ENCODE measurements at places on chromosomes 6 and 20.

DNA sequence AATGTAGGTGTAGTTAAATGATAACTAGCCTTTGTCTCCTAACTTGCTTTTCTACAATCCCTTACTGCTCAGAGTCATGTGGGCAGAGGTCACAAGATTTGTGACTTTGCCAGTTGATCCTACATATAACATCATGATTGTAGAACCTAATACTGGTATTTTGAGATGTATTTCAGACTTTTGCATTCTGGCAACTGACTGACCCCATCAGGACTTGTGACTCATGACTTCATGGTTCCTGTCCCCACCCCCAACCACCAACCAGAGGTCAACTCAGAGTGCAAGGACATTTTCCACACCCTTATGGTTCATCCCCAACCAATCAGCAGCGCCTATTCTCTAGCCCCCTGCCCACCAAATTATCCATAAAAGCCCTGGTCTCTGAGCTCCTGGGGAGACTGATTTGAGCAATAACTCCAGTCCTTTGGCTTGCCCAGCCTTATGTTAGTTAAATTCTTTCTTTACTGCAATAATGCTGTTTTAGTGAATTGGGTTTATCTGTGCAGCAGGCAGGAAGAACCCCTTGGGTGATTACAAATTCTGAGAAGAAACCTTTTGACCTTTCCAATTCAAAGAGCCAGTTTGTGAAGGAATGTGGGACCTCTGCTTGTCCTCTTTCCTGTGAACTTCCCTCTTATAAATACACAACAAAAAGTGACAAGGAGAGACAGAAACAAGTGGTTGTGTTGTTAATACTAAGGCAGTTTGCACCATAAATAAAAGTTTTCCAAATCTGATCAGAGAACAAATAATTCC, 588.7 kb downstream of the UTRN start:
- no peak for DNase-seq

DNA sequence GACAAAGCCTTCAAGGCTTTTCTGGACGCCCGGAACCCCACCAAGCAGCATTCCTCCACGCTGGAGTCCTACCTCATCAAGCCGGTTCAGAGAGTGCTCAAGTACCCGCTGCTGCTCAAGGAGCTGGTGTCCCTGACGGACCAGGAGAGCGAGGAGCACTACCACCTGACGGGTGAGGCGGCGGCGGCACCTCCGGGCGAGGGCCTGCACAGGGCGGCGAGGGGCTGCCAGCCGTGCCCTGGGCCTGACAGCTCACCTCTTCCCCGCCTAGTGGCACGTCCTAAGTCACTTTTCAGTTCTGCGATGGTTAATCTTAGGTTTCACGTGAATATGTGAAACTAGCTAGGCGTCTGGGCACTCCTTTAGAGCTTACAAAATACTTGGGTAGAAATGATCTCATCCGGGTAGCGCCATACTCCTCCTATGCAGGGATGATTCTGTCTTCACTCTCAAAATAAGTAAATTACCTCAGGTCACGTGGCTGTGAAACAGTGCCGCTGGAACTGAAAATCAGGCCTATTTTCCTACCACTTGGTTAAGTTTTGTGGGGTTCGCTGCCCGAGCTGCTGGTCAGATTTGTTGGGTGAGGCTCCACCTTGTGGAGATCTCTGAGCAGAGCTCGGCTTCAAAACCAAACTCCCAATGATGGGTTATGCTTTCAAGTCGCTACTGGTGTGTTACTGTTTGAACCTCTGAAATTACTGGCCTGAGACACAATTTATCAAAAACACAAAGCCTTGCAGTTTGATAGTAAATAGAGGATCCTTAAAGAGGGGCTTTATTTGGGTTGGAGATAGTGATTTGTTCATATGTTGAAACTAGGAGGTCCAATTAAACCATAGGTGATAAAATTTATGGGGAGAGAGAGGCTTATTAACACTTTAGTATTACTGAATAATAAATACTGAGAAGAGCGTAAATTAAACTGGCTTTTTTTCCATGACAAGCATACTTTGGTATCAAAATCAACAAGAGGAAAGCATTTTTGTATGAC, 15.5 kb upstream of the CLDN20 start:
- no peak for DNase-seq

- DNase-seq: no peak
Measured at GRCh38 chr20:63893999-63894357, 948 bp upstream of the DNAJC5 start.

DNA sequence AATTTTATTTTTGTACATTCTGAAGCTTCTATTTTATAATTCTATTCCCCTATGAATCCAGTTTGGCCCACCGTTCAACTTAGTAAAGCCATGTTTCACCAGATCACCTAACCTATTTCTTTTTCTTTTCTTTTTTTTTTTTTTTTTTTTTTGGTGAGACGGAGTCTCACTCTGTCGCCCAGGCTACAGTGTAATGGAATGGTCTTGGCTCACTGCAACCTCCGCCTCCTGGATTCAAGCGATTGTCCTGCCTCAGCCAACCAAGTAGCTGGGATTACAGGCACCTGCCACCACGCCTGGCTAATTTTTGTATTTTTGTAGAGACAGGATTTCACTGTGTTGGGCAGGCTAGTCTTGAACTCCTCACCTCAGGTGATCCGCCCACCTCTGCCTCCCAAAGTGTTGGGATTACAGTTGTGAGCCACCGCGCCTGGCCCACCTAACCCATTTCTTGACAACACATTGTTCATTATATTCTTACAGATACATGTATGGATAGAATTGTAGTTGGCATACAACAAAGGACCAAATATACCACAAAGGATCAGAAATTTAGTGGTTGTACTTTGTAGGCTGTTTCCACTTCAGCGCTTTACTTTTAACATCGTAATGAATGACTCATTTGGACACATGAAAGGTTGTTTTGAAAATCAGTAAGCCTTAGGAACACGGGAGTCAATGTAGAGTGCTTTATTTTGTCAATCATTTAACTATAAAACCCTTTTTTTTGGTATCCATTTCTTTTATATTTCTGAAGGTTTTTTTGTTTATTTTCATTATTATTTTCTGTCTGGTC, 63.2 kb downstream of the GJA1 start:
- no peak for DNase-seq
